Brain microvascular endothelial cell (primary cell): ENCODE measurements at places on chromosomes 16 and 17.

DNA sequence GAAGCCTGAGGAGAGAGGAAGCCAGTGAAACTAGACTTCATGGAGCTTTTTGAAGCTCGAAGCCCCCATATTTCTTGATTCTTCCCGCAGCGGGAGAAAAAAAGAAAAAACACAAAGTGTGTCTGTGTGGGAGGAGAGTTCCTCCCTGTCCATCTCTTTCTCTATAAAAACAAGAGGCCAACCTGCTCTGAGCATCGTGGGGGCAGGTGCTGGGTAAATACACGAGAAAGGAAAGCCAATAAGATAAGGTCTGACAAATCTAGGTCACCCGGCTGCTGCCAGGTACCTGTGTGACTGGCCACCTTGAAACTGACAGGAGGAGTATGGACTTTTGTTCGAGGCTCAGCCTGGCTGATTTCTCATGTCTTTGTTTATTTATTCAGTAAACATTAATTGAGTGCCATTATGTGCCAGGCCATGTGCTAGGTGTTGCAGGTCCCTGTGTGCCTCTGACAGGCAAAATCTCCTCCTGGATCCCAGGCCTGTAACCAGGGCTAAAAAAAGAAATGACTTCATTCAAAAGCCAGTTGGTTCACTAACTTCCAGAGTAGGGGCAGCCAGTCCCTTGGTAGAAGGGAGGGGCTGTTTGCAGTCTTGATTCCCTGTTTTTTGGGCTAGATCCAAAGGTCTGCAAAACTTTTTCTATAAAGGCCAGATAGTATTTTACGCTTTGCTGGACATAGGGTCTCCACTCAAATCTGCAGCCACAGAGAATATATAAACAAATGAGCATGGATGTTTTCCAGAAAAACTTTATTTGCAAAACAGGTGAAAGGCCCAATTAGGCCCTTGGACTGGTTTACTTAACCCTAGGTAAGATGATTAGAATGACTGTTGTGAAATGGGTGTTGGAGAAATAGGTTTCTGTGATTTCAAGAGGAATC lies 35.6 kb downstream of the YPEL2 start:
- peak; percentile 60 for DNase-seq

DNA sequence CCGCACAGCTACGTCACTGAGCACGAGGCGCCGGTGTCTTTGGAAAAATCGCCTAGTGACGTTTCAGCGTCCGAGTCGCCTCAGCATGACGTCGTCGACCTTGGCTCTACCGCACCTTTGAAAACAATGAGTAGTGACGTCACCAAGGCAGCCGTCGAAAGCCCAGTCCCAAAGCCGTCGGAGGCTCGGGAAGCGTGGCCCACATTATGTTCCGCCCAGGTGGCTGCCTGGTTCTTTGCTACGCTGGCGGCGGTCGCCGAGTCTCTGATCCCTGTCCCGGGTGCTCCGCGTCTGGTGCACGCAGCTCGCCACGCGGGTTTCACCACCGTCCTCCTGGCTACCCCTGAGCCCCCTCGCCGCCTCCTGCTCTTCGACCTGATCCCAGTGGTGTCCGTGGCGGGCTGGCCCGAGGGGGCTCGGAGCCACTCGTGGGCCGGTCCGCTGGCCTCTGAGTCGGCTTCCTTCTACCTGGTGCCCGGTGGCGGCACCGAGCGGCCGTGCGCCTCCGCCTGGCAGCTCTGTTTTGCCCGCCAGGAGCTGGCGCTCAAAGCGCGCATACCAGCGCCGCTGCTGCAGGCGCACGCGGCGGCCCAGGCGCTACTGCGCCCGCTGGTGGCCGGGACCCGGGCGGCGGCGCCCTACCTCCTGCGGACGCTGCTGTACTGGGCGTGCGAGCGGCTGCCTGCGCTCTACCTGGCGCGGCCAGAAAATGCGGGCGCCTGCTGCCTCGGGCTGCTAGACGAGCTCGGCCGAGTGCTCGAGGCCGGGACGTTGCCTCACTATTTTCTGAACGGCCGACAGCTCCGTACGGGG lies 1.5 kb downstream of the TMEM102 start:
- no peak for DNase-seq

GRCh38 chr16:54313789-54314188 lies 27.2 kb upstream of the IRX3 start:
- no peak for DNase-seq

DNA sequence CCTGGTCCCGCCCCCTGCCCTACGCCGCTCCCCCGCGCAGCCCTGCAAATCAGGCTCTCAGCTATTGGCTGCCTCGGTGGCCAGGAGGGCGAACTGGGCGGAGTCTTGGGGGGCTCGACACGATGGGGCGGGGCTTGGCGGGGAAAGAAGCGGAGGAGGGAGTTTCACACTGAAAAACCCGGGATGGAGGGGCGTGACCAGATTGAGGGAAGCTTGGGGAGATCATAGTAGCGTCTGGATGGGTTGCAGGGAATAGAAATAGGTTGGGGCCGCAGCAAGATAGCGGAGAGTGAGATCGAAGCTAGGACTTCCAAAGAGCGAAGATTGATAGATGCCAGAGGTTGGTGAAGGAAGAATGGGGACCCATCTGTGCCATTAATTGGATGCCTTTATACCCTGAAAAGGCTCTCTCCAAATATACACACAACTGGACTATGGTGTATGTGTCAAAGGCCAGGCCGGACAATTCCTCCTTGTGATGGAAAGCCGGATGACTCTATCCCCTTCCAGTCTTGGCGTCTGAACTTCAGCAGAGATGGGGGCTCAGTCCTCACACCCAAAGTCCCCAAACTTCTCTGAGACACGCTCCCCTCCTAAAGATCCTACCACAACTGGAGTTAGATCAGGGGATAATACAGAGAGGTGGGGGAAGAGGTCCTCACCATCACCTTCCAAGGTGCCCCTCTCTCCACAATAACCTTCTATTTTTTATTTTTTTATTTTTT lies 376 bp upstream of the STAC2 start:
- DNase-seq = no peak

DNA sequence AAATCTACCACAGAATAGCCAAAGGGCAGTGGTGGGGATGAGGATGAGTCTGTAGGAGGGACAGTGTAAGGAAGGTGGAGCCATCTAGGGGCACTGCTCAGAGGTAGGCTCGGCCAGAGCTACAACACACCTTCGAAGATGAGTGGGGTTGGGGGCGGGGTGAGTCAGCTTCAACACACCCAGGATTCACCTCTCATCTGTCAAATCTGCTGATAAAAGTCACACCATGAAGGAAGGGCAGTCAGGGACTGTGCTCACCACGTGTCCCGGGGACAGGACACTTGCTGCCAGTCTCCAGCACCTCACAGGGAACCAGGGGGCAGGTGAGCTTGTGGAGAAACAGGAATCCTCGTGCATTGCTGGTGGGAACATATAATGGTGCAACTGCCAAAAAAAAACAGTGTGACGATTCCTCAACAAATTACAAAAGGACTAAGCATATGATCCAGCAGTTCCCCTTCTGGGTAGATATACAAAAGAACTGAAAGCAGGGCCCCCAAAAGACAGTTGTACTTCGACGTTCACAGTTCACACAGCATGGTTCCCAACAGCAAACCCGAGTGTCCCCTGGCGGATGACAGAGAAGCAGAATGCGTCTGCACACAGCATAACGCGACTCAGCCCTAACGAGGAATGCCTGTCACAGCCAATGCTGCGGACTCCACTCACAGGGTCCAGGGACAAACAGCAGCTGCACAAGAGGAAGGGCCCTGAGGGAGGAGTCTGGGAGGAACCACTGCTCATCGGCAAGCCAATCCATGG lies 133.1 kb downstream of the ANKRD11 start:
- no peak for DNase-seq

DNA sequence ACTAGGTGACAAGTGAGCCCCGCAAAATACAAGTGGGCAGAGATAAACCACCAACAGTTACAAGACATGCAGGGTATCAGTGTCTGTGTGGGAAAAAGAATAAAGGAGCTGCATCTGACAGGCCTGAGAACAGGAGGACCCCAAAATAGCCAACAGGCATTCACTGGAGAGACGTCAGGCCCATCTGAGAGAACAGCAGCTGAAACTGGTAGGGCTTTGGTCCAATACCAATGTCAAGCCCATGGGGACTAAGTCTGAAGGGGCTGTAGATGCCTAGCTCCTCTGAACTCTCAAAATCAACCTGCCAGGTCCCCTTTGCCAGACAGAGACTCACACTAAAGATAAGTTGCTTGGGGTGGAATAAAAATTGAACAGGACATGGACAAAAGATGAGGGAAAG lies 30.5 kb upstream of the TANC2 start:
- DNase-seq = no peak

GRCh38 chr17:75205793-75206163 lies 299 bp downstream of the NUP85 start:
- DNase-seq = no peak

DNA sequence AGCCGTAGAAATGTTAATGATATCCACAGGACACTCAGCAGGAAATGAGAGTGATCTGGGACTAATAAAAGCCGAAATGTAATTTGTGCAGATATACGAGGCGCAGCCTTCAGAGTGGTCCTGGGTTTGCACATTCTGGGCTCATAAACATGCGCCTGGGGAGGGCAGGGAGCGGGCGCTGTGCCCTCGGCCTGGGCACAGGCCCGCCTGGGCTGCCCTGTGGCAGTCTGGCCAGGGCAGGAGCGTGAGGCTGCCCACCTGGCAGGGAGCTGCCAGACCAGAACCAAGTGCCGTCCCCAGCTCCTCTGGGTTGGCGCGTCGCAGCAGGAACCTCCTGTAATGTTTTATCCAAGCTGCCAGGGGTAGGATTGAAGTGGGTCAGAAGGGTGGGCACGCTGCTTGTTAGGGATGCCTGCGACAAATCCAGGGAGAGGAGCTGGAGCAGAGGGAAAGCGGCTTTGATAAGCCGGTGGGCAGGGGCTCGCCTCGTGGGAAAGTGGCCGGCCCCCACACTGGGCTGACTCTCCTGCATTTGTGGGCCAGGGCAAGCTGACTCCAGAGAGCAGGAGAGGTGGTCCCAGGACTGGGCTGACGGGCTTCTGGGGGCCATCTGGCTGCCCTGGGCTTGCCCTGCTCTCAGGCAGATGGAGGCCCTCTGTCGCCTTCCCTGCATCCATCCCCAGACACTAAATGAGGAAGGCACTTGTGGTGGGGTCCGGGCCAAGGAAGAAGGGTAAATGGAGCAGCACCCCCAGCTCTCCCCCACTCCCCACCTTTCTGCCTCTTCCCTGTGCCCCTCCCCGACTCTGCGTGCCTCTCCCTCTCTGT lies 45.9 kb downstream of the SREBF1 start:
- no peak for DNase-seq

- DNase-seq = no peak
Observed at GRCh38 chr16:23663918-23664317, 14.8 kb upstream of the PLK1 start.

DNA sequence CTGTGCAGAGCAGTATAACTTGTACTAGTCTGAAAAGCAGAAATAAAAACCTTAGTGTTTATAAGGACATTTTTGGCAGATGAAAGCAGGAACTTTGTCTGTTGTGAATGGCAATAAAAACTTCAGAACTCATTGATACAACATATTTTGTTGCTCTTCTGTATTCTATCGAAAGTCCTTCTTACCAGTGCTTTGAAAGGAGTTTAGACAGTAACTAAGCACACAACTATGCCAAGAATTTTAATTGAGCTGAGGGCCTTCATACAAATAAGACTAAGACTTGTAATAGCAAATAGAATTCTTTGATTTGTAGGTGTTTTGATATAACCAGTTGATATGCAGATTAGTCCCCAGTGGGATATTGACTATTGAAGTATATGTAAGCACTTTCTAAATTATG lies 308.4 kb downstream of the ZFHX3 start:
- no peak for DNase-seq

GRCh38 chr16:9567666-9568065 lies 476.2 kb downstream of the HAPSTR1 start:
- DNase-seq = no peak

- DNase-seq = no peak
Observed at GRCh38 chr17:44241106-44241624, 21.7 kb upstream of the UBTF start.

- DNase-seq = no peak
Observed at GRCh38 chr17:64161380-64162176, 31.6 kb upstream of the ERN1 start.

DNA sequence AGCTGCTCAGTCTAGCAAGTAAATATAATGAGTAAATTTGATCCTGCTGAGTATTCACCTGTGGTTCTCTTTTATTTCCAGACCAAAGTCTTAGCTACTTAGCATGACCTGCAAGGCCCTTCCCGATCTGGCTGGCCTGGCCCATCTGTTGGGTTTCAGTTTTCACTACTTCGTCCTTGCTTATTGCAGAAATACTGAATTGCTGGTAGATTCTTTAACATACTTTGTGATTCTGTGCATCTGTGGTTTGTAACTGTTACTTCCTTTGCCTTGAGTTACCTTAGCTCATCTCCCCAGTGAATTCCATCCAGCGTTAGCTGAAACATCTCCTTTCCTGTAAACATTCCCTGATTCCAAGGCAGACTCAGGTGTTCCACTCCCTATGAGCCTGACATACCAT lies 131.1 kb downstream of the PHKB start:
- DNase-seq = no peak

DNA sequence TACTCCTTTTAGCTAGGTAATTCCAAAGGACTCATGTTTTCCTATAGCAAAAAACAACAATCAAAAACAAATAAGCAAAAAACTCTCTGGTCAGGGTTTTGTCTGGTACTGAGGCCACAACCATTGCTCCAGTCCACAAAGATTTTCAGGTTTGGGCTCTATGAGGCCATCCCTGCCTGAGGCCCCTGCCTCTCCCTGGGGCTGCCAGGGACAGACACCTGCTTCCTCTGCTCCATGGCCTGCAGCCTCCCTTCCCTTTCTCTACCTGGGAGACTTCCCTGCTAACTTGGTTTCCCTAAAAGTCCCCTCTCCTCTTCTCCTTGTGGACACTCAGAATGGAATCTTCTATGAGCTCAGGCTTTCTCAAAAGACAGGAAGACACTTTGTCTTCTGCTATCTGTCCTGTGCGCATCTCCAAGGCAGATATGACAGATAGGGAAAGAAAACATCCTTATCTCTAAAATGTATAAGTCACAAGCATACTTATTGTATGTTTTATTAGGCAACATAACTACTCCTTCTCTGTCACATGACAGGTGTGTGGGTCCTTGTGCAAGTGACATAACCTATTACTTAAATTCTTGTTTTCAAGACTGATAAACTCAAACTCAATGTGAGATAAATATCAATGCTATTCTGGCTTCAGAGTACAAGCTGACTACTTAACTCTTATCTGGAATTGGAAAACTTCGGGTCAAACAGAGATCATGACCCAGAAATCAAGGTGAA lies 1.2 kb upstream of the ZDHHC1 start:
- DNase-seq = no peak

GRCh38 chr16:87321336-87322107 lies 4.3 kb upstream of the C16orf95 start:
- DNase-seq = no peak

GRCh38 chr16:51569203-51569931 lies 418.3 kb upstream of the SALL1 start:
- no peak for DNase-seq

GRCh38 chr17:72901657-72902056 lies 190.8 kb downstream of the SLC39A11 start:
- DNase-seq = no peak

- no peak for DNase-seq
Observed at GRCh38 chr17:44863061-44863918, 15.6 kb downstream of the HIGD1B start.

- no peak for DNase-seq
Observed at GRCh38 chr16:50204453-50205108, 51.5 kb downstream of the TENT4B start.
